Gastrocnemius medialis (tissue), 4 donors: ENCODE measurements at places on chromosomes 3 and 15. TPM values are rescaled to one million over a fixed set of nuclear protein-coding genes. Genes with fewer than 3 reads are reported as not detected.

Gene COL6A5
- total RNA-seq: not detected

Gene KNL1
- total RNA-seq: not detected

Gene ALPK3
- total RNA-seq: 406 TPM

Gene ISLR2
- total RNA-seq: 3.9 TPM

Gene GRIP2
- 12.6 TPM for total RNA-seq

Gene PAK6
- total RNA-seq: 1.5 TPM

Gene HHATL
- 86.3 TPM for total RNA-seq

Gene EFHB
- total RNA-seq: not detected

Gene PLSCR2
- total RNA-seq: not detected

Gene CORO2B
- total RNA-seq: 2.0 TPM

Gene GASK1A
- 6.8 TPM for total RNA-seq

Gene PYDC2
- total RNA-seq: not detected

Gene TLR9
- 0.13 TPM for total RNA-seq

Gene REC114
- not detected for total RNA-seq

Gene HTR3E
- total RNA-seq: not detected

Gene PRR20G
- not detected for total RNA-seq

Gene FEZF2
- not detected for total RNA-seq

Gene DAZL
- total RNA-seq: not detected

Gene PPARG
- 10.6 TPM for total RNA-seq

Gene LRRC15
- not detected for total RNA-seq

Gene CCR8
- not detected for total RNA-seq

Gene ERICH6
- total RNA-seq: not detected

Gene CFAP91
- 0.11 TPM for total RNA-seq

Gene MAP3K13
- 1.6 TPM for total RNA-seq

Gene CFAP100
- not detected for total RNA-seq

Gene HAPLN3
- total RNA-seq: 2.0 TPM

Gene MYL3
- 480 TPM for total RNA-seq

Gene MPI
- 129 TPM for total RNA-seq

Gene PDZRN3
- 22.3 TPM for total RNA-seq

Gene HTD2
- 24.4 TPM for total RNA-seq

Gene CERS3
- total RNA-seq: not detected

Gene CELSR3
- not detected for total RNA-seq

Gene CLDN11
- 0.53 TPM for total RNA-seq

Gene HDC
- 0.09 TPM for total RNA-seq

Gene PCBP4
- 320 TPM for total RNA-seq

Gene TTLL13
- total RNA-seq: not detected

Gene ITPKA
- 0.75 TPM for total RNA-seq

Gene IL5RA
- not detected for total RNA-seq

Gene SERPINI2
- not detected for total RNA-seq

Gene ACSBG1
- not detected for total RNA-seq

Gene CLDN16
- not detected for total RNA-seq

Gene P2RY14
- total RNA-seq: 5.2 TPM

Gene SIDT1
- total RNA-seq: not detected

Gene CACNA2D2
- 0.68 TPM for total RNA-seq

Gene GNAT1
- total RNA-seq: not detected

Gene PP2D1
- total RNA-seq: not detected

Gene TTC21A
- total RNA-seq: 1.7 TPM

Gene CCDC66
- total RNA-seq: 14.5 TPM

Gene TM4SF18
- 7.4 TPM for total RNA-seq

Gene CA12
- total RNA-seq: 1.7 TPM

Gene LRRC31
- total RNA-seq: not detected

Gene TGM5
- not detected for total RNA-seq

Gene GOLGA8G
- not detected for total RNA-seq

Gene GOLGA6A
- total RNA-seq: 0.10 TPM

Gene CLDN18
- total RNA-seq: not detected

Gene STAB1
- 23.2 TPM for total RNA-seq

Gene GOLGA6B
- total RNA-seq: not detected

Gene ZNF385D
- total RNA-seq: 2.7 TPM

Gene ARL6
- total RNA-seq: 3.7 TPM
